ENCODE measurements at places on chromosomes 2 and 18. TPM values are rescaled to one million over a fixed set of nuclear protein-coding genes. Genes with fewer than 3 reads are reported as not detected.

The AQP12A gene
- polyA plus RNA-seq = not detected

The HOXD13 gene
- polyA plus RNA-seq = not detected

The LPIN1 gene
- 57.1 TPM for polyA plus RNA-seq

The ILKAP gene
- polyA plus RNA-seq = 33.7 TPM

The KIAA1328 gene
- 1.4 TPM for polyA plus RNA-seq

The L3MBTL4 gene
- polyA plus RNA-seq = 0.27 TPM

The TSPYL6 gene
- 0.08 TPM for polyA plus RNA-seq

The THSD7B gene
- 0.04 TPM for polyA plus RNA-seq

The RIT2 gene
- not detected for polyA plus RNA-seq

The ERFE gene
- polyA plus RNA-seq = 0.08 TPM

The DCDC2C gene
- not detected for polyA plus RNA-seq

The FAM161A gene
- polyA plus RNA-seq = 0.84 TPM

The RAD51AP2 gene
- not detected for polyA plus RNA-seq

The ABCG8 gene
- polyA plus RNA-seq = not detected

The DSG1 gene
- 0.19 TPM for polyA plus RNA-seq

The RTP5 gene
- polyA plus RNA-seq = not detected

The TMEM178A gene
- polyA plus RNA-seq = 3.1 TPM

The SP9 gene
- not detected for polyA plus RNA-seq

The TDRD15 gene
- polyA plus RNA-seq = not detected

The KLHL29 gene
- polyA plus RNA-seq = 1.1 TPM

The SLC9A4 gene
- polyA plus RNA-seq = not detected

The MLPH gene
- 18.3 TPM for polyA plus RNA-seq

The NXPH2 gene
- polyA plus RNA-seq = not detected

The ABCB11 gene
- polyA plus RNA-seq = 0.10 TPM

The TRIM54 gene
- polyA plus RNA-seq = 128 TPM

The IL36G gene
- not detected for polyA plus RNA-seq

The AGXT gene
- polyA plus RNA-seq = 0.06 TPM

The DQX1 gene
- polyA plus RNA-seq = not detected

The LRRTM1 gene
- polyA plus RNA-seq = 0.19 TPM

The COLEC12 gene
- polyA plus RNA-seq = 2.2 TPM

The GPR45 gene
- not detected for polyA plus RNA-seq

The NT5C1B gene
- polyA plus RNA-seq = not detected

All from heart left ventricle (tissue), 16 donors.